ENCODE measurements at places on chromosomes 2 and 18. TPM values are rescaled to one million over a fixed set of nuclear protein-coding genes. Genes with fewer than 3 reads are reported as not detected.

DNA sequence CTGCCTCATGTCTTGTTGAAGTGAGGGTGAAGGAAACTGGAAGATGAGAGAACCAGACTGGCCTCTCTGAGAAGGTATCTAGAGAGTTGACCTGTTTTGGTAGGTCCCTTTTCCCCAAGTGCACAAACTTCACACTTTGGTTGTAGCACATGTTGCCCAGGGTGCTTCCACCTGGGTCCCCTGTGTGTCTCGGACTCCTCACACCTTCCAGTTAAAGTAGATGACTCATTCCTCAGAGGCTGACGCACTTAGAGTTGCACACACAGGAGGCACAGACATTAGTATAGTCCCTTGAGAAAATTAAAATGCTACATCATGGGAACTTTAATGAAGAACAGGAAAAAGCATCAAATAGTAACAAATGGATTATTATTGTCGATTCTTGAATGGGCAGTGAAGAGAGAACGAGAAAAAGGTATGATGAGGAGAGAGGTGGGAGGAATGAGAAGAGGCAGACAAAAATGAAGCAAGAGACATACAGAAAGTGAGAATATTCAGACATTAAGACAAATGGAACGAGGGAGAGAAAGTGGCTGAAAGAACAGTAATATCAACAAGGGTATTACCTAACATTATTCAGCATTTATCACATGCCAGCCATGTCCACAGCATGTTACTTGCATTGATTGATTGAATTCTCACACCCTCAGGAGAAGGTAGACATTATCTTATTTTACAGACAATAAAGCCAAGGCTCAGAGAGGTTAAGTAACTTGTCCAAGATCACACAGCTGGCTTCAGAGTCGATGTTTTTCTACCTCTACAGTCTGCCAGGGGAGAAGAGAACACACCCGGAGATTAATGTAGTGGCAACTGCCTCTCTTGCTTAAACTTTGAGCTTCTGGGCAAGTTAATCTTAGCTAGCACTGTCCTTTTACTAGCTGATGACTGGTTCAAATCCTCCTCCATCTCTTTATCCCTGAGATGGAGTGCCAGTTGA is 68.6 kb downstream of the FHOD3 start:
- H3K27me3 ChIP-seq, result no peaks in the 10 kb centered on the region
- no peaks in the 10 kb centered on the region for H3K4me1 ChIP-seq
- no peak overlapping the region for H3K27ac ChIP-seq
- H3K4me3 ChIP-seq, result no peak overlapping the region
- no peak for DNase-seq

- peaks cover 10% of the 10 kb centered on the region for H3K4me1 ChIP-seq
- no peaks in the 10 kb centered on the region for H3K36me3 ChIP-seq
- no peak overlapping the region for H3K4me3 ChIP-seq
- no peaks in the 10 kb centered on the region for H3K27me3 ChIP-seq
These were observed 2.2 kb upstream of the EHD3 start for GRCh38 chr2:31231571-31232302.

GRCh38 chr18:56067214-56067894 is 479.4 kb upstream of the TCF4 start:
- no peak overlapping the region for H3K27ac ChIP-seq
- DNase-seq, result no peak
- no peak overlapping the region for H3K4me3 ChIP-seq
- 0 out of 2 replicates have a peak, but pooled peaks cover 8% of the 10 kb centered on the region for H3K4me1 ChIP-seq
- no peaks in the 10 kb centered on the region for H3K36me3 ChIP-seq
- no peaks in the 10 kb centered on the region for H3K27me3 ChIP-seq

Gene FAM168B
- total RNA-seq, result 79.6 TPM

Gene GLI2
- total RNA-seq, result 11.6 TPM

GRCh38 chr18:55250768-55251173 is 291.5 kb upstream of the CCDC68 start:
- no peaks in the 10 kb centered on the region for H3K36me3 ChIP-seq
- H3K4me1 ChIP-seq, result no peaks in the 10 kb centered on the region
- no peaks in the 10 kb centered on the region for H3K27me3 ChIP-seq
- H3K27ac ChIP-seq, result no peak overlapping the region

Gene NT5C1B
- not detected for total RNA-seq

GRCh38 chr2:84856787-84857186 is 24.1 kb downstream of the TRABD2A start:
- no peak overlapping the region for H3K27ac ChIP-seq
- peaks cover 45% of the 10 kb centered on the region for H3K27me3 ChIP-seq

DNA sequence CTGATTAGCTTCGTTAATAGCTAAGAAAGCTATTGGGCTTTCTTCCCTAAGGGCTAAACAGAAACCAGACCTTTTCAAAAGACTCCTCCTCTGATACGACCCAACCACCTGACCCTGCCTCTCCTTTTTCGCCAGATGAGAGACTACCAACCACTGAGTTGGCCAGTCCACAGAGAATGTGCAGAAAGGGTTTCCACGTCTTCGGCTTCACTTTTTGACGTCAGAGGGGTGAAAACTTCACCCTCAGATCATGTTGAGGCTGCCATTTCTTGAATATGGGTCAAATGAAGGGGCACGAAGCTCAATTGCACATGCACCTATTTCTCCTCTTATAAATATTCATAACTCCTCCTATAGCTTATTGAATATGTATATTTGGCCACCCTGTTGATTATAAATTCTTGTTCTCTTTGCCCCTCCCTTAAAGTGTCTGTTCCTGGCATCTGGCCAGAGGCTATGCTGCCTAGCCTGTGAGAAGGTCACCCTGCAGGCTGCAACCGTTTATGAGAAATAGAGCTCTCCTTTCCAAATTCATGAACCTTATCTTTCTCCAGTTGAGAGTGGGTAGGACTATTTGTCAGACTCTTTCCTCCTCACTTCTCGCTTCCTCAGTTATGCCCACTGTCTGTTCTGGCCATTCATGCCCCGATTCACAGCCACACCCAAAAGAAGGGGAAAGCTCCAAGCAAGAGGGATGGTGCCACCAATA is 301.6 kb downstream of the STK39 start:
- no peak overlapping the region for H3K4me3 ChIP-seq
- H3K4me1 ChIP-seq, result no peaks in the 10 kb centered on the region
- no peaks in the 10 kb centered on the region for H3K36me3 ChIP-seq
- no peak for DNase-seq
- H3K27ac ChIP-seq, result no peak overlapping the region

DNA sequence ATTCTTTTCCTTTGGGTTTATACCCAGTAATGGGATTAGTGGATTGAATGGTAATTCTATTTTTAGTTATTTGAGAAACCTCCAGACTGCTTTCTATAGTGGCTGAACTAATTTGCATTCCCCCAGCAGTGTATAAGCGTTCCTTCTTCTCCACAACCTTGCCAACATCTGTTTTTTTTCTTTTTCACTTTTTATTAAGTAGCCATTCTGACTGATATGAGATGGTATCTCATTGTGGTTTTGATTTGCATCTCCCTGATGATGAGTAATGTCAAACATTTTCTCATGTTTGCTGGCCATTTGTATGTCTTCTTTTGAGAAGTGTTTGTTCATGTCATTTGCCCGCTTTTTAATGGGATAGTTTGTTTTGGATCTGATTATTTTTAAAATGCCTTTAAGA is 64.1 kb upstream of the MEIS1 start:
- H3K4me3 ChIP-seq, result no peak overlapping the region
- no peak overlapping the region for H3K27ac ChIP-seq
- H3K27me3 ChIP-seq, result no peaks in the 10 kb centered on the region
- H3K36me3 ChIP-seq, result no peaks in the 10 kb centered on the region
- no peaks in the 10 kb centered on the region for H3K4me1 ChIP-seq
